Activated CD4-positive, CD25-positive, alpha-beta regulatory T cell (primary cell): ENCODE measurements at places on chromosomes 16 and 17.
A peak's percentile ranks its signal among the peaks of the same experiment; 100 is the strongest.

GRCh38 chr16:84155771-84156170, 10.7 kb downstream of the DNAAF1 start:
- DNase-seq = no peak

GRCh38 chr17:62902531-62903220, 63.4 kb upstream of the TANC2 start:
- DNase-seq = no peak

GRCh38 chr16:86122681-86123342, 223.8 kb downstream of the IRF8 start:
- no peak for DNase-seq

- no peak for DNase-seq
These were observed 74.4 kb downstream of the COX10 start for GRCh38 chr17:14143688-14144087.

GRCh38 chr17:48834973-48835372, 4.1 kb downstream of the CALCOCO2 start:
- DNase-seq = no peak

- no peak for DNase-seq
These were observed 5.7 kb upstream of the VEZF1 start for GRCh38 chr17:57993471-57994365.

DNA sequence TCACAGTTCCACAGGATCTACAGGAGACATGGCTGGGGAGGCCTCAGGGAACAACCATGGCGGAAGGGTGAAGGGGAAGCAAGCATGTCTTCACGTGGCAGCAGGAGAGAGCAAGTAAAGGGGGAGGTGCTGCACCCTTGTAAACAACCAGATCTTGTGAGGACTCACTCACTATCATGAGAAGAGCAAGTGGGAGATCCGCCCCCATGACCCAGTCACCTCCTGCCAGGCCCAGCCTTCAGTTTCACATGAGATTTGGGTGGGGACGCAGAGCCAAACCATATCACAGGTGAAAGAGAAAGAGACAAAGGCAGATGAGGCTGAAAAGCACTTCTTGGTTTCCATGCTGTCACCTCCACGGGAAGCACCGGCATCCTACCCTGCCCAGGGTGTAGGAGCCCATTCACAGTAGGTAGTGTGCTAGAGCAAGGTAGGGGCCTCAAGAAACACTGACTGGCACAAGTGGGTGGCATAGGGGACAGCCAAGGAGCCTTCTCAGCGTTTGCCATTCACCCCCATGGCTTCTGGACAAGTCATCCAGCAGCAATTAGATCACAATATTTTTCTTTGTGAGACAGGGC, 6.6 kb downstream of the NARF start:
- no peak for DNase-seq

DNA sequence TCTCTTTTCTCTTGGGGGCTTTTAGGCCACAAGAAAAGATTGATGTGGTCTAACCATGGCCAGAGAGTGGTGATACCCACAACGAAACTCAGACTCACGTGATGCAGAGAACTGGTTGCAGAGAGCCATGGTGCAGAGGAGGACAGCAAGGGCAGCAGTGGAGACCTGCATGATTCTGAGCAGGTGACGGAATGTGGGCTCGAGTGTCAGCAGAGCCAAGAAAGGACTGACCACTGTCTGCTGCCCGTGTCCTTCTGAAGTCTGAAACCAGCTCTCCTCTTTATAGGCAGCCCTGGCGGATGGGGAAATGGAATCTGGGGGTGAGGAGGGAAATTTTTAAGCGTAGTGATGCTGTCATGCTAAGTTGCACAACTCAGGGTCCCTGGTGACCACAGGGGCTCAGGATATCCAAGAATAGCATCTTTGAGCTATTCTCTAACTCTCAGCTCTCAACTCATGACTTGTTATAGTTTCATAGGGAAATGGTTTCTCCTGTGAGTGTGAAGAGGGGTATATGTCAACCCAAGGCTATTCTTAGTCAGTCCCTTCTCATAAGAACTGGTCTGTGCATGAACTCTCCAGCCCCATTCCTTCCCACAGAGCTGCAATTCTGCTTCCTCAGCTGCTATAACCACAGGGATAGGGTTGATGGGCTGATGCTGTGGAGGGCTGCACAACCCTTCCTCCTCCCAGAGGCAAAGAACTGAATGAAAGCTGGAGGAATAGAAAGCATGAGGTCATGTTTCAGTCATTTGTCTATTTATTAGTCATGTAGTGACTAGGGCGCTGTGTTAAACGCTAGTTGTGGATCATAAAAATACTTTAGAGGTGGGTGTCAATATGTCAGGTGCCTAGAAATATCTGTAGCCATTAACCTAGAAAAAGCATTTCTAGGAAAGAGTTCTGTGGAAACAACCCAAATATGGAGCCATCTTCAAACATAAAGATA, at the start of gene CCL3:
Gene CCL3, minus strand, starts transcription at position 256 of the 949 bp plus-strand sequence. Its CDS starts 85 bp downstream, at position 171.
- DNase-seq = no peak

GRCh38 chr17:4739122-4740024, at the start of the genes CXCL16 and ZMYND15:
Gene CXCL16 (minus strand): TSS chr17:4739928. CDS start chr17:4739339, 589 bp downstream.
Gene ZMYND15 (plus strand): TSS chr17:4739833. CDS start chr17:4740549, 716 bp downstream.
- DNase-seq = peak; percentile 24

- no peak for DNase-seq
These were observed 614.2 kb downstream of the TMEM114 start for GRCh38 chr16:7976125-7976524.

DNA sequence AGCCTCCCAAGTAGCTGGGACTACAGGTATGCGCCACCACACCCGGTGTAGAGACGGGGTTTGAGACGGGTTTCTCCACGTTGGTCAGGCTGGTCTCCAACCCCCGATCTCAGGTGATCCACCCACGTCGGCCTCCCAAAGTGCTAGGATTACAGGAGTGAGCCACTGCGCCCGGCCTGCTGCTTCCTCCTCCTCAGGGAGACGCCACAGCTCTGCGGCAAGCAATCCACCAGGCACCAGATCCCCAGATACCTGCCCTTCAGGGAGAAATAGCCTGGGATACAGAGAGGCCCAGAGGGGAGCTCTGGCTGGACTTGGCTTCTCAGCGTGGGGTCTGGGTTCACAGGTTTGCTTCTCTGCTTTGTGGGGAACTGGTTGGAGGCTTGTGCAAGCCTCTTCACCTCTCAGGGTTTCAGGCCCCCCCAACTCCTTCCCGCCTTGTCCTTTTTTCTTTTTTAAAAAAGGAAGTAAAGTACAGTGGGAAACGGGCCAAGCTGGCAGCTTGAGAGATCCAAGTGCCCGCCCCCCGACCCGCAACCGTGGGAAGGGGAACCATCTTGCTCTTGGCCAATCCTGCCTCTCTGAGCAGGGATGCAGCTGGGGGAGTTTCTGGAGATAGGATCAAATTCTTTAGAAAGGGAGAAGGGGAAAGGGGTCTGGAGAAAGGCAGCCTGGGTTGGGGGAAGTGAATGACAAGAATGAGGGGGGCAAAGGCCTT, 2.6 kb upstream of the SPHK1 start:
- no peak for DNase-seq

DNA sequence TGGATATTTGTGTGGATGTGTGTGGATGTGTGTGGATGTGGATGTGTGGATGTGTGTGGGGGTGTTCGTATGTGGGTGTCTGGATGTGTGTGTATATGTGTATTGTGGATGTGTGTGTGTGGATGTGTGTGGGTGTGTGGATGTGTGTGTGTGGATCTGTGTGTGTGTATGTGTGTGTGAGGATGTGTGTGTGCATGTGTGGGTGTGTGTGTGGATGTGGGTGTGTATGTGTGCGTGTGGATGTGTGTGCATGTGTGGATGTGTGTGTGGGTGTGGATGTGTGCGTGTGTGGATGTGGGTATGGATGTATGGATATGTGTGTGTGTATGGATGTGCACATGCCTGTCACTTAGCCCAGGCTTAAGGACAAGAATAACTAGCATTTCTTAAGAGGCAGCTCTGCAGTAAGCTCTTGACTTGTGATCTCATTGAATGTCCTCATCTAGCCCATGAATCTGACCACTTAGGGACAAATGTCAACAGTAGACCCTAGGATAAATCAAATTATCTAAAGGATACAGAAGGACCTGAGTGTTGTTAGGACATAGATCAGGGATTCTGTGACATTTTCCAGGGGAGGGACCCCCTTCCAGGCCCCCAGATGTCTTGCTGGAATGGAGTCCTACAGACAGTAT, 83.5 kb downstream of the BMERB1 start:
- no peak for DNase-seq

DNA sequence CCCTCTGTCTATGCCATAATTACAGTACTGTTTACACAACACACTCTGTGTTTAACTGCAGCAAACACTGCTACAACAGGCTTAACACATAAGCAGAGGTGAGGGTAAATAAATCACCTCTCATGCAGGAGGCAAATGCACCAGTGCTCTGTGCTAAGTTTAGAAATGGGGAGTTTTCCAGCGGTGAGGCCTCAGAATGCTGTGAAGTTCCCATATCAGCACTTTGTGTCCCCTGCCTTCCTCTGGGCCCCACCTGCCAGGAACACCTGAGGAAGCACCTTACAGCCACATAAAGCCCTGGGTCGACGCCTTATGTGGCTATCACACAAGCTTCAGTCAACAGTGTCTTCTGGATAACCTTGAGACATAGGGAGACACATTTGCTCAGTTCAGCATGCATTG, 304.5 kb downstream of the HAPSTR1 start:
- no peak for DNase-seq

GRCh38 chr17:47324224-47325020, 667 bp downstream of the EFCAB13 start:
- peak; percentile 36 for DNase-seq

- DNase-seq = no peak
These were observed 59.7 kb downstream of the GRIN2A start for GRCh38 chr16:10122546-10122945.

DNA sequence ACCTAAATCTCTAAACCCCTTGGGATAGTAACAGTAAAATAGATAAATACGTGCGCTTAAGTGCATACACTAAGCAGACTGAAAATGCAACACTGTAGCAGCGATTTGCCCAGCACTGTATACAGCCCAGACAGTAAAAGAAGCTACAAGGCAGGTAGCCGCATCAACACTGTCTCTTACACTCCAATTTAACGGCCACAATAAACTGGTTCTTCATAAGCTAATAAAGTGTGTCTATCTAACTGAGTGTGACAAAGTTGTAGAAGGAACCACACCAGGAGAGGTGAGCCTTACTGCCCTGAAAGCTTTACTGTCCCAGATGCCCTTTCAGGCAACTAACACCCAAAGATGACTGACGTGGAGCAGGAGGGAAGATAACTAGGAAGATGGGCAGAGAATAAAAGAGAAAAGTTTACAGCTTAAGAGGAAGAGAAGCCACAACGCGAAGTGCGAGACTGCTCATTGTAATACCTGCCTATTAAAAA, 847 bp downstream of the ZDHHC7 start:
- no peak for DNase-seq

GRCh38 chr17:63998721-63999679, 849 bp downstream of the PRR29 start:
- DNase-seq = no peak

- no peak for DNase-seq
These were observed 17.5 kb downstream of the MTHFSD start for GRCh38 chr16:86537486-86537885.

DNA sequence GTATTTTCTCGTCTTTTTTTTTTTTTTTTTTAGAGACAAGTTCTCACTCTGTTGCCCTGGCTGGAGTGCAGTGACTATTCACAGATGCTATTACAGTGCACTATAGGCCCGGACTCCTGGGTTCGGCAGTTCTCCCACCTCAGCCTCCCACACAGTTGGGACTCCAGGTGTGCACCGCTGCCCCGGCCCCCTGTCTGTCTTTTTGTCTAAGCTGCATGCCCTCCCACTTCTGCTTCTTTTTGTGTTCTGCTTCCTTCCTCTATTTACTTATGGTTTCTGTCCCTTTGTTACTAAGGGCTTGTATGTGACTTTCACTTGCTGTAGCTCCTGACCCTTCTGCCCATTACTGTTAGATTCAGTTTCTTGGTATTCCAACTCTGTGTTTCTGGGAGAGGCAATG, 20.5 kb downstream of the SLC7A6 start:
- no peak for DNase-seq

GRCh38 chr17:67474081-67474661, 97.1 kb downstream of the PITPNC1 start:
- DNase-seq = no peak

GRCh38 chr16:89436366-89436765, 54.0 kb downstream of the ANKRD11 start:
- DNase-seq = no peak

GRCh38 chr16:3030222-3031212, 6.2 kb downstream of the BICDL2 start:
- DNase-seq = no peak

DNA sequence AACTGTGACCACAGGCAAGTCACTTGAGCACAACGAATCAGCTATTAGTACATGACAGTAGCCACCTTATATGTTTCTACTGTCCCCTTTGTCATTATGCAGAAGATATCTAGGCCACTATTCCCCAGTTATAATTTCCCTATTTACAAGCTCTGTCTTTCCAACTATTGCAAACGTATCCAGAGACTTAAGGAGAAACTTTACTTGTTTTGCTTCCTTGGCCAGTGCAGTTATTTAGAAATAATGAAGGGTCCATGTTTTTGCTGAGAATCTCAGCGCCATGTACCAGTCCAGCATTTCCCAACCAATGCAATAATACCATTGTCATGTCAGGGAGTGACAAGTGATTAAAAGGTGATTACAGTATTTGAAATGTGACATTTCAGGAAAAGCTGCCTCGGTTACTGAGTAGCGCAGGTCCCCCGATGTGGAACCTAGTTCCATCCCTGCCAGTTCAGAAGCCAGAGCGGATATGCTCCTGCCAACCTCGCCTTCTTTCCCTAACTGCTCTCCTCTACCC, 743 bp downstream of the ZNF624 start:
- no peak for DNase-seq

DNA sequence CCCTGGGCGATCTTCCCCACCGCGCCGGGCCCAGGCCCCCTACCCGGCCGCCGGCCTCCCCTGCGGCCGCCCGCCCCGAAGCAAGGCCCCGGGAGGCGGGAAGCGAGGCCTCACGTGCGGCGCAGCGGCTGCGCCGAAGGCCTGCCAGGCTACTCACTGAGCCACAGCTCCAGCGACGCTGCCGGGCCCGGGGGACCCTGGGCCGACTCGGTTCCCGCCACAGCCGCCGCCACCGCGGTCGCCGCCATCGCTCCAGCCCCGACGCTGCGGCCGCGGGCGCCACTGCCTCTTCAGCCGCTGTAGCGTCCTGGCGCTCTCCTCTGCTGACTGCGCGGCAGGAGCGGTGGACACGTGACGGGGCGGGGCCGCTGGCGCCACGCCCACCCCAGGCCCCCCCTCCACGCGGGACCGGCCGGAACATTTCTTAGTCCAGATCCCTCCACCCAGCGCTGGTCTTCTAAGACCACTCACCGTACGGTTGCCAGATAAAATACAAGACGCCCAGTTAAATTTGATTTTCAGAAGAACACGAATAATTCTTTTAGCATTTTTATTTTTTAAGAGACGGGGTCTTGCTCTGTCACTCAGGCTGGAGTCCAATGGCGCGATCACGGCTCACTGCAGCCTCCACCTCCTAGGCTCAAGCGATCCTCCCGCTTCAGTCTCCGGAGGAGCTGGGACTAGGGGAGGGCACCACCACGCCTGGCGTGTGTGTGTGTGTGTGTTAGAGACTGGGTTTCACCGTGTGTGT, at the start of gene GGA2:
Gene GGA2, minus strand, starts transcription at position 331 of the 751 bp plus-strand sequence. Its CDS starts 83 bp downstream, at position 248.
- DNase-seq = peak; percentile 65
